ENCODE measurements at places on chromosomes 12 and 14.

- no peak for DNase-seq
These were observed 213.9 kb downstream of the RAD51B start for GRCh38 chr14:68033336-68033932.

GRCh38 chr12:80858356-80858755 lies 79.4 kb downstream of the LIN7A start:
- DNase-seq = no peak

DNA sequence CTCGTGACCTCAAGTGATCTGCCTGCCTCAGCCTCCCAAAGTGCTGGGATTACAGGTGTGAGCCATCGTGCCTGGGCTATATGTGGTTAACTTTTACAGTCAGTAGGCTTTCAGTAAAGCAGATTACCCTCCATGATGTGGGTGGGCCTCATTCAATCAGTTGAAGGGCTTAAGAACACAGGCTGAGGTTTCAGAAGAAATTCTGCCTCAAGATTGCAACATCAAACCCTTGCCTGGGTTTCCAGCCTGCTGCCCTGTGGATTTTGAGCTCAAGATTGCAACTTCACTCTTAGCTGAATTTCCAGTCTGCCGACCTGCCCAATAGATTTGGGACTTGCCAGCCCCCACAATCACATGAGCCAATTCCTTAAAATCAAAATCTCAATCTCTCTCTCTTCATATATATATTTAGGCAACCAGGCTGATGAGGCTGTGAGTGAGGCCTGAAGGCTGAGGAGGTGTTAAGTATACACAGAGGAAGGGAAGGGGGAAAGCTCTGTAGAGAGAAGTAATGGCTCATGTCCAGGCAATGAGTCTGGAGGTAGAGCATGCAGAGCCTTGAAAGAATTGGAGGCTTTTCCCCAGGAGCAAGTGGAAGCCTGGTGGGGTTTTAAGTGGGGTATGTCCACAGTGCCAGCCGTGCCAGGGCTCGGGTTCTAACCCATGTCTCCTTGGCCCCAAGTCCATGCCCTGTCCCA lies 33.3 kb upstream of the ACTN1 start:
- no peak for DNase-seq

GRCh38 chr12:50533203-50533584 lies 28.4 kb downstream of the DIP2B start:
- DNase-seq = no peak

GRCh38 chr12:84803661-84804060 lies 108.9 kb downstream of the SLC6A15 start:
- no peak for DNase-seq

DNA sequence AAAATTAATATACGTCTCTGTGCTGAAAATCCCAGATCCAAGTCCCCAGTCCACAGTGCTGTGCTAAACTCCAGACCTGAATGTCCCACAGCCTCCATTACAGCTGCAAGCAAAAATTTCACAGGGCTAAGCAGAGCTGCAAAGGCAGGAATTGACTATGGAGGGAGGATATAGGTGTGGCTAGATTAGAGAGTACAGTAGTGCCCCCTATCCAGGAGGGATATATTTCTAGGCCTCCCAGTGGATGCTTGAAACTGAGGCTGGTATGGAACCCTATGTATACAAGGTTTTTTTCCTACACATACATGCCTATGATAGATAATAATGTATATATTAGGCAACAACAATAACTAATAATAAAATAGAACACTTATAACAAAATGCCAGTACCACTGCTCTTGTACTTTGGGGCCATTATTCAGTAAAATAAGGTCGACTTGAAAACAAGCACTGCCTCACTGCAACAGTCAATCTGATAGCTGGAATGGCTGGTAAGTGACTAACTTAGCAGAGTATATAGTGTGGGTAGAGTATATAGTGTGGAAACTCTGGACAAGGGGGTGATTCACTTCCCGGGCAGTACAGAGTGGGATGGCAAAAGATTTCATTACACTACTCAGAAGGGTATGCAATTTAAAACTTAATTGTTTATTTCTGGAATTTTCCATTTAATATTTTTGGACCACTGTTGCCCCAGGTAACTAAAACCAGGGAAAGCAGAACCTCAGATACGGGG lies 82.7 kb downstream of the C14orf132 start:
- DNase-seq = no peak

DNA sequence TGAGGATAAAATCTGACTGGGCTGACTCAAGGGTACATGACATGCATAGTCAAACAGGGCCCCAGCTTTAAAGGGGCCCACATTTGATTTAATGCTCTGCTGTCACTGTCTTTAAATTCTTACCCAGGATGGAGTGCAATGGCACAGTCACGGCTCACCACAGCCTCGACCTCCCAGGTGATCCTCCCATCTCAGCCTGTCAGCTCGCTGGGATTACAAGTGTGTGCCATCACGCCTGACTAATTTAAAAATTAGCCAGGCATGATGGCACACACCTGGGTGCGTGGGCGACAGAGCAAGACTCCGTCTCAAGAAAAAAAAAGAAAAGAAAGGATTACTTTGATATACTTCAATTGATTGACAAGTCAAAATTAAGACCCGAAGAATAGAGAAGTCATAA lies 9.2 kb upstream of the PLBD1 start:
- no peak for DNase-seq

Measured in DMS 273 treated with DMSO at 0.1 percent for 48 hours (cell line).